ENCODE measurements at places on chromosomes 7 and 10.

- H3K4me1 ChIP-seq: no peaks in the 10 kb centered on the region
- H3K27me3 ChIP-seq: no peaks in the 10 kb centered on the region
- no peak for DNase-seq
- no peak overlapping the region for H3K4me3 ChIP-seq
Observed at GRCh38 chr7:16264036-16264819, 157.1 kb downstream of the CRPPA start.

GRCh38 chr7:31783221-31783620, 96.2 kb downstream of the PPP1R17 start:
- no peak for DNase-seq
- no peak overlapping the region for H3K4me3 ChIP-seq
- no peaks in the 10 kb centered on the region for H3K27me3 ChIP-seq
- no peaks in the 10 kb centered on the region for H3K36me3 ChIP-seq

- DNase-seq: peak; percentile 56
- H3K4me1 ChIP-seq: peaks cover 19% of the 10 kb centered on the region
- H3K4me3 ChIP-seq: peak overlapping the region; percentile 80
- H3K27ac ChIP-seq: peak overlapping the region; percentile 59
- H3K27me3 ChIP-seq: no peaks in the 10 kb centered on the region
Observed at GRCh38 chr10:63629363-63630084, 108.3 kb downstream of the REEP3 start.

- H3K36me3 ChIP-seq: no peaks in the 10 kb centered on the region
- no peak overlapping the region for H3K27ac ChIP-seq
- no peaks in the 10 kb centered on the region for H3K27me3 ChIP-seq
- no peaks in the 10 kb centered on the region for H3K4me1 ChIP-seq
- no peak for DNase-seq
Observed at GRCh38 chr7:97446361-97446760, 285.5 kb upstream of the TAC1 start.

DNA sequence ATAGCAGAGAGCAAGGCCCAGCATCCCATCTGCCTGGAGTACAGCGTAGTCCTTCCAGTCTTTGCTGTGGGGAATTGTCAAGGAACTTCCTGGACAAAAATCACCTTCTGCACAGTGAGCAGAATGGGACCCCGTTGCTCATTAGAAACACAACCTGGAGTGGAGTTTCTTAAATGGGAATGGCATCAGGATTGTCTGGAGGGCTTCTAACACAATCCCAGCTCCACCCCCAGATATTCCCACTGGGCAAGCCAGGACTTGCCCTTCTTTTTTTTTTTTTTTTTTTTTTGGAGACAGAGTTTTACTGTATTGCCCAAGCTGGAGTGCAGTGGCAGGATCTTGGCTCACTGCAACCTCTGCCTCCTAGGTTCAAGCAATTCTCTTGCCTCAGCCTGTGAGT, 356.4 kb downstream of the GALNT17 start:
- no peaks in the 10 kb centered on the region for H3K27me3 ChIP-seq
- no peak overlapping the region for H3K27ac ChIP-seq
- H3K4me1 ChIP-seq: no peaks in the 10 kb centered on the region
- H3K36me3 ChIP-seq: no peaks in the 10 kb centered on the region
- H3K4me3 ChIP-seq: no peak overlapping the region
- DNase-seq: no peak

DNA sequence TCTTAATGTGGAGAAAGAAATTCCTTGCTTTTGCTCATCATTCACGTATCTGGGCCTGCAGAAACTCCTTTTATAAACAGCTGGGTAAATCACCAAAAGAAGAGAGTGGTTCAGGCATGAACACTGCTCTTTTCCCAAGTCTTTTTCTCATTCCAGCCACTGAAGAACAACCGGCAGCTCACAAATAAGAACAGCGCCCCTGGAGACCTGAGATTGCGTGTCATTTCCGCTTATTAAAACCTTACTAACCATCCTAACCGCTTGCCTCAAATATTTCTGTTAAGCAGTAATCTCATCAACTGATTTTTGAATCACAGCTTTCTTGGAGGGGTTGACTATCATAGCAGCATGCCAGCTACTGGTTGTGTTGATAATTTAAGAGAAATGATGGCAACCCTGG, 213.0 kb upstream of the PLXNA4 start:
- no peak overlapping the region for H3K27ac ChIP-seq
- no peaks in the 10 kb centered on the region for H3K4me1 ChIP-seq
- H3K36me3 ChIP-seq: no peaks in the 10 kb centered on the region
- no peaks in the 10 kb centered on the region for H3K27me3 ChIP-seq
- no peak overlapping the region for H3K4me3 ChIP-seq

- H3K4me1 ChIP-seq: no peaks in the 10 kb centered on the region
- H3K36me3 ChIP-seq: no peaks in the 10 kb centered on the region
- no peak overlapping the region for H3K27ac ChIP-seq
- DNase-seq: no peak
Observed at GRCh38 chr10:43825984-43826383, 177.3 kb upstream of the ZNF32 start.

DNA sequence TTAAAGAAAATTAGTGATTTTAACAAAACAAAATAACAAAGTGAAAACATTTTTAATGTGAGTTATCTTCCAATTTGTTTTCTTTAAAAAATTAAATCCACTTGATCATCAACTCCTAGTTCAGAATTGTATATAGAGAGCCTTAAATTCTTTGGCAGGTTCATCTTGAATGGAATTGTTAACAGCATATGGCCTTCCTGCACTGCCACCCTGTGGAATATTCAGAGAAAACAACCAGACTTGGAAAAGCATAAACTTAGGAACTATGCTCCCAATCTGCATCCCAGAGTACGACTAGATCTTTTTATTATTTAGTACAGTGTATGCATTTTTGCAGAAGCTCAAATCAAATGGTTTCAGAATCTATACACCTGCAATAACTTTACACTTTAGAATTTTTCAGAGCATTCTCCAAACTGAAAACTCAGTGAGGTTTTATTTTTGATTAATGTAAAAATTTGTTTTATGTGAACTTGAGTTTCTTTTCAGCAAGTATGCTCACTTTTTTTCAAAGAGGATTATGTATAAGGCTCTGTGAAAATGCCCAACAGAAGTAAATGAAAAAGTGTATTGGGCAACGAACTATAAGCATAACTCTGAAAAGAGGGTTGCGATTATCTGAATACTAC, 44.9 kb upstream of the ANK3 start:
- H3K27ac ChIP-seq: no peak overlapping the region
- DNase-seq: no peak
- no peaks in the 10 kb centered on the region for H3K27me3 ChIP-seq
- no peaks in the 10 kb centered on the region for H3K4me1 ChIP-seq
- no peak overlapping the region for H3K4me3 ChIP-seq
- no peaks in the 10 kb centered on the region for H3K36me3 ChIP-seq

DNA sequence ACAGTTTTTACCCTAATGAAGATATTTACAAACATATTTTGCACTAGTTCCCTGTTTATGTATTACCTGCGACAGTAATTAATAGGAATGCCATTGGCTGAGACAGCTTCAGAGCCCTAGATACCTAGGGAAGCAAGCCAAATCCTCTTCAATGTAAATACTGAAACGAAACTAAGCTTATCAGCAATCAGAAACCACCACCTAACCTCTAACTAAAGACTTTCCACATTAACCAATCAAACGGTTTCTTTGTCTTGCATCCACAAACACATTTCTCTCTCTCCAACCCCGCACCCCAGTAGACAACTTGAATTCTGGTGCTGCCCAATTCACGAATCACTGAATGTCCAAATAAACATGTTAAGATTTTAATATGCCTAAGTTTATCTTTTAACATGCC, 474.4 kb upstream of the C7orf33 start:
- H3K27ac ChIP-seq: no peak overlapping the region
- no peaks in the 10 kb centered on the region for H3K27me3 ChIP-seq
- DNase-seq: no peak

DNA sequence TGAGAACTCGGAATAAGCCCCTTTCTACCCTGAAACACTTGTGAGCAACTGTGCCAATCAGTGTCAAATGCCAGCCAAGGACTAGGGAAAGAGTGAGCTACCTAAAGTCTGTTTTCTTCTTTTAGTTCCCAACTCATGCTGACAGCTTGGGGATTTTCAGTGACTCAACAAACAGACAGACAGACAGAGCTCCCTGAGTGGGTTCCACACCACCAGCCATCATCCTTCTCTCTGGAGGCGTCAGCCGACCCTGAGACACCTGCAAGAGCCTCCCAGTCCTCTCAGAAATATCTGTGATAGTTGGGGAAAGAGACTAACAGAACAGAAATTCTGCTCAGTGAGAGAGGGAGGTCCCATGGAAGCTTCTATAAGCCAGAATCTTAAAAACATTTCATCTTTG, 49.5 kb downstream of the GATA3 start:
- no peaks in the 10 kb centered on the region for H3K4me1 ChIP-seq
- H3K27me3 ChIP-seq: no peaks in the 10 kb centered on the region
- no peak overlapping the region for H3K4me3 ChIP-seq
- no peak for DNase-seq

- H3K36me3 ChIP-seq: no peaks in the 10 kb centered on the region
- H3K4me3 ChIP-seq: no peak overlapping the region
- no peak for DNase-seq
- H3K27ac ChIP-seq: no peak overlapping the region
- no peaks in the 10 kb centered on the region for H3K4me1 ChIP-seq
Observed at GRCh38 chr10:93369588-93370164, 112.5 kb downstream of the MYOF start.

GRCh38 chr7:27144781-27145164, 1.3 kb upstream of the HOXA5 start:
- H3K4me3 ChIP-seq: no peak overlapping the region
- no peak overlapping the region for H3K27ac ChIP-seq
- no peaks in the 10 kb centered on the region for H3K36me3 ChIP-seq
- no peak for DNase-seq
- peaks cover 4% of the 10 kb centered on the region for H3K4me1 ChIP-seq
- H3K27me3 ChIP-seq: peaks cover 38% of the 10 kb centered on the region

GRCh38 chr10:62019685-62020359, 118.3 kb downstream of the ARID5B start:
- no peaks in the 10 kb centered on the region for H3K36me3 ChIP-seq
- H3K4me3 ChIP-seq: no peak overlapping the region
- H3K4me1 ChIP-seq: no peaks in the 10 kb centered on the region
- H3K27me3 ChIP-seq: no peaks in the 10 kb centered on the region
- DNase-seq: no peak
- H3K27ac ChIP-seq: no peak overlapping the region

- H3K4me1 ChIP-seq: no peaks in the 10 kb centered on the region
- no peak overlapping the region for H3K27ac ChIP-seq
- H3K4me3 ChIP-seq: no peak overlapping the region
- DNase-seq: no peak
- H3K36me3 ChIP-seq: no peaks in the 10 kb centered on the region
Observed at GRCh38 chr10:99975942-99976809, 33.6 kb downstream of the DNMBP start.

DNA sequence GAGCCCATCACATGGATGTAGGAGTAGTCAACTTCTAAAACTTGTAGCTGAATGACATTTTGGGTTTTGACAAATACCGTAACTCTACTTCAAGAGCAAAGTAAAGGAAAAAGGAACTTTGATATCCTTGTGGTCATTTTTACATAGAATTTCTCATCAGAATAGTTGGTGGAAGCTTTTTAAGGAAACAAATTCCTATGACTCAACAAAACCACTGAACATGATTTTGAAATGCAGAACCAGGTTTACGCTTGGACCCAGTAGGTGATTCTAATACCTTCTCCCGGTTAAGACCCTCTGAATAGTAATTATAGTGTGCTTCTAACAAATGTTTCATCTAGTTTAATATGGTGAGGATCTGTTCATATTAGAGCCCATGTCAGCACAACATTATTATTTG, 307.8 kb downstream of the GPR37 start:
- H3K4me1 ChIP-seq: no peaks in the 10 kb centered on the region
- H3K4me3 ChIP-seq: no peak overlapping the region
- no peak for DNase-seq
- H3K36me3 ChIP-seq: no peaks in the 10 kb centered on the region
- H3K27ac ChIP-seq: no peak overlapping the region

DNA sequence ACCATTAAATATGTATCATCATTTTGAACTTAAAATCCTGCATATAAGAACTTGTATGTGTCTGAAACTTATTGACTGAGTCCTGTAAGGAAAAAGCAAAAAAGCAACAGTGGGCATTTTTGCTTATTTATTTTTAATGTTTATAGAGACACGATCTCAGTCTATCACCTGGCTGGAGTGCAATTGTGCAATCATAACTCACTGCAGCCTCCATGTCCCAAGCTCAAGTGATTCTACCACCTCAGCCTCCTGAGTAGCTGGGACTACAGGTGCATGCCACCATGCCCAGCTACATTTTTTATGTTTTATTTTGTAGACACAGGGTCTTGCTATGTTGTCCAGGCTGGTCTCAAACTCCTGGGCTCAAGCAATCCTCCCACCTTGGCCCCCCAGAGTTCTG, 32.2 kb downstream of the MYL10 start:
- H3K27ac ChIP-seq: no peak overlapping the region
- H3K27me3 ChIP-seq: no peaks in the 10 kb centered on the region
- no peak overlapping the region for H3K4me3 ChIP-seq

DNA sequence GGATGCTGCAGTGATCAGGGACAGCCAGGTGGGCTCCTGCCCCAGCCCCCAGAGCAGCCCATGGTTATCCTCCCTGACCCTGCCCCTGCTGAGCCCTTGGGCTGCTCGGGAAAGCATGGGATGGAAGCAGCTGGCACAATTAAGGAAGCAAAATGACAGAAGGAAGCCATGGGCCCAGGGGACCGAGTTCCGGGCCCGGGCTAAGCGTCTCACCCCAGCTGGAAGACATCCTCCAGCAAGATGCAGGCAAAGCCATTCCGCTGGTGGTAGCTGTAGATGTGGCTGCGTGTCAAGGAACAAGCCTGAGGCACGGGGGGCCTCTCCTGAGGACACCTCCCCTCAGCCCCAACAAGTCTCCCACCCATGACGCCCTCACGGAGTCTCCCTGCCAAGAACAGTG, 1.1 kb downstream of the ATG9B start:
- peaks cover 2% of the 10 kb centered on the region for H3K27me3 ChIP-seq
- no peak for DNase-seq
- no peak overlapping the region for H3K27ac ChIP-seq
- H3K36me3 ChIP-seq: no peaks in the 10 kb centered on the region
- no peak overlapping the region for H3K4me3 ChIP-seq

- no peak for DNase-seq
- H3K4me3 ChIP-seq: no peak overlapping the region
- no peaks in the 10 kb centered on the region for H3K36me3 ChIP-seq
- H3K27ac ChIP-seq: no peak overlapping the region
Observed at GRCh38 chr10:17479015-17479615, 24.7 kb upstream of the ST8SIA6 start.

GRCh38 chr7:155868955-155869783, 56.9 kb upstream of the SHH start:
- DNase-seq: no peak
- no peak overlapping the region for H3K4me3 ChIP-seq
- no peaks in the 10 kb centered on the region for H3K36me3 ChIP-seq
- H3K27ac ChIP-seq: no peak overlapping the region
- H3K27me3 ChIP-seq: no peaks in the 10 kb centered on the region

DNA sequence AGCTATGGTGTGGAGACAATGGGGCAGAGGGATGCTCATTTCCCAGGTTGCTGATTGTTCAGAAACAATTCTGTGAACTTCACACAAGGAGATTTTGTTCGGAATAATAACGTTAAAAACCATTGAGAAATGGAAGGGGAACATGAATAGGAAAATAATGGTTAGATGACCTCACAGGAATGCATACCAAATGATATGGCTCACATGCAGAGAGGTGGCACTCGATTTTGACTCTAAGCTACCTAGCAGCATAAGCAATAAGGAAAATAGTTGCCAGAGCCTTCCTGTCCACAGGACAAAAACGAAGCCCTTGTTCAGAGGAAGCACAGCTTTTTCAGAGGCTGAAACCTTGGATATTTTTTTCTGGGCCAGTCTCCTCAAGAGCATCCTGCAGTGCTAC, 293.1 kb downstream of the ZEB1 start:
- no peaks in the 10 kb centered on the region for H3K36me3 ChIP-seq
- no peaks in the 10 kb centered on the region for H3K27me3 ChIP-seq
- no peak overlapping the region for H3K4me3 ChIP-seq
- H3K27ac ChIP-seq: no peak overlapping the region
